ENCODE measurements at places on chromosomes 1 and 21. TPM values are rescaled to one million over a fixed set of nuclear protein-coding genes. Genes with fewer than 3 reads are reported as not detected.

GRCh38 chr1:119617751-119618691, 30.0 kb downstream of the ZNF697 start:
- DNase-seq, result peak; percentile 67

GRCh38 chr1:7235871-7236517, 450.7 kb downstream of the CAMTA1 start:
- DNase-seq, result no peak

DNA sequence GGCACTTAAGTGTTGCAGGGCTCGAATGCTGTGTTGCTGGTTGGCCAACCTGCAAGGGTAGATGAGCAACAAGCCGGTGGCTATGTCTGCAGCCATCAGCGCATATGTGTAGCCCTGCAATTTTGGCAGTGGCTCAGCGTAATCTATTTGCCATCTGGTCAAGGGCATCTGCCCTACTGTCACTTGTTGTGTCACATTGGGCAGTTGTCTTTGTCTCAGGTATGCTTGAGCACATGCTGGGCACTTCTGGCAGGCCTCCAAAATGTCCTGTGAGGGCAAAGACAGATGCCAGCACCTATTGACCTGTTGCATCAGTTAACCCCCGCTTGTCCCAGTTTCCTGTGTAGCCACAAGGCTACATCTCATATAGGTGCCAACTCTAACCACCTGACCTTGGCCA, 111.8 kb downstream of the GDAP2 start:
- no peak for DNase-seq

- no peak for DNase-seq
Measured at GRCh38 chr1:2777424-2778219, 23.9 kb downstream of the TTC34 start.

GRCh38 chr1:23593556-23594148, 34.4 kb upstream of the ID3 start:
- DNase-seq, result peak; percentile 55

DNA sequence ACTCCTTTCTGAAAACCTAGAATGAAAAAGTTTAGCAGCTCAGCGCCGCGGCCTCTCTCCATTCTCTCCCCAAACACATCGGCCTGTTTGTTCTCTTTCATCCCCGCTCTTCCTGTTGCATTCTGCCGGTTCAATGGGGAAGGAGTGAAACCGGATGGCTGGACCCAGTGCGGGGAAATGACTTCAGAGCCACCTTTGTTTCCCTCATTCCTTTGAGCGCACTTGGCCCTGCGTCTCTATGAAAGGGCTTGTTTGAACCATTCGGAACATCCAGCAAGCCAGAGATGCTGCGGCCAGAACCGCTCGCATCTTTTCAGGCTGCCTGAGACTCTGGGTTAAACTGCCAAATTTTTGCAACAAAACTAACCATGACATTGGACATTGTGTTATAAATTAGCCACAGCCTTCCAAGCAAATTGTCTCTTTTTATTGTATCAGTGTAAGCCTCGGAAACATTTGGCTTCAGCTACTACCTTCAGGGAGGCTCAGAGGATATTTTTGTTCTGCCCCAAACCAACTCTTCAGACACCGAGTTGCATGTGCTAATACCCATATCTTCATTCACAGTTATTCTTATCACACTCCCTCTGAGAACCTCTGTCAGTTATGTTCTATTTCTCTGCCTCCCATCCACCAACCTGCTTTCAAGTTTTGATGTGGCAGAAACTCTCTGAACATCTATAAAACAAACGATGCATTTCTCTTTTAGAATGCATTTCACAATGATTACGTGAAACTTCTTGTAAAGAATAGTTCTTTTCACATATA, 5.1 kb upstream of the OLIG1 start:
- no peak for DNase-seq

DNA sequence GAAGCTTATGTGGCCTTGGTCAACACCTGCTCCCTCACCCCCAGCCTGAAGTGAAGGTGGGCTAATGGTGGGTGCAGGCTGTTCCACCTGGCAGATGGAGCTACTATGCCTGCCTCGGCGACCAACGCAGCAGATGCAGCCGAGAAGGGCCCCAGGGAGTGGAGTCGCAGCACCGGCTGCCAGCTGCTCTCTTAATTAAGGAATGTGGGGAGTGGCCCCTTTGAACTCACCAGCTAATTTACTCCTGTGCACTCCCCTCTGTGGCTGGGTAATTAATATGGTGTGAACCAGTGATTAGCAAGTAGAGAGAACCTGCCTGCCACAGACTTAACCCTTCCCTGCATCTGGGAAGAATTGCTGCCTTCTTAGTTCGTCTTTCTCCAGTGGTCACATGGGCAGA, 3.3 kb upstream of the SLAMF8 start:
- no peak for DNase-seq

- DNase-seq, result no peak
Measured at GRCh38 chr1:111466480-111466879, 7.3 kb upstream of the C1orf162 start.

- DNase-seq, result no peak
Measured at GRCh38 chr1:60078182-60078581, 4.6 kb upstream of the C1orf87 start.

DNA sequence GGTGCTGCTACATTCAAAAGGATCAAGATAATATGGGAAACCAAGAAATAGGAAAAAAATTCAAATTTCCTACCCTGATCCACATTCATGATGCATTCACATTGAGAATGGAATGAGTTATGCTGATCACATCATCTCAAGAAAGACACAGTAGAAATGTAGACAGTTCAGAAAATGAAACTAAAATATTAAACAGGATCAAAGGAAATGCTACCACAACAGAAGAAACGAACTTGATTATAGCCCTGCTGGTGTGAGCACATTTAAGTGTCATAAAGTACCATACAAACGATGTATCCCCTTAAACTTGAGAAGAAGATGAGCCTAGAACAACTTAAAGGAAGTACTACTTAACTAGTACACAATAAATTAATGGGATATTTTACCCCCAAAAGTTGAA, 21.3 kb downstream of the SYDE2 start:
- no peak for DNase-seq

GRCh38 chr21:45623436-45623835, 20.1 kb upstream of the PCBP3 start:
- DNase-seq, result no peak

Gene AMPD1
- total RNA-seq, result not detected

Gene CYYR1
- 6.8 TPM for total RNA-seq

Gene ZNF593OS
- total RNA-seq, result not detected

Gene PRAMEF20
- total RNA-seq, result not detected

All from stomach (tissue), 19 donors.